ENCODE measurements at places on chromosomes 11 and 22.

GRCh38 chr11:76030968-76031590 lies 175.2 kb downstream of the WNT11 start:
- no peak for DNase-seq

DNA sequence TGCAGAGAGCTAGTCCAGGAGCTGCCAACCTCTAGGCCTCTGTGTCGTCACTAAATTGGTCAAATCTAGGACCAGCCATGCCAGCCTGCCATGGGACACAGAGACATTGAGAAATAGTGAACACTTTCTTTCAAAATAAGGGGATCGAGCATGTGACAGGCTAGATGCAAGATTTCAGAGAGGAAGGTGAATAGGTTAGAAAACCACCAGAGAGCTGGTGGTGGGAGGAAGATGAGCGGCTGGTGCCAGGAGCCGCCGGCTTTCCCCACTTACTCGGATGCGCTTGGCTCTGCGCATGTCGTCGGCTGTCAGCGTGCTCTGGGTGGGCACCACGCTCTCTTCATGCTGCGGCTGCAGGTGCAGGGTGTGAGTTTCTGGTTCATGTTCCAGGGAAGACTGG lies 35.4 kb upstream of the NFRKB start:
- DNase-seq: no peak

DNA sequence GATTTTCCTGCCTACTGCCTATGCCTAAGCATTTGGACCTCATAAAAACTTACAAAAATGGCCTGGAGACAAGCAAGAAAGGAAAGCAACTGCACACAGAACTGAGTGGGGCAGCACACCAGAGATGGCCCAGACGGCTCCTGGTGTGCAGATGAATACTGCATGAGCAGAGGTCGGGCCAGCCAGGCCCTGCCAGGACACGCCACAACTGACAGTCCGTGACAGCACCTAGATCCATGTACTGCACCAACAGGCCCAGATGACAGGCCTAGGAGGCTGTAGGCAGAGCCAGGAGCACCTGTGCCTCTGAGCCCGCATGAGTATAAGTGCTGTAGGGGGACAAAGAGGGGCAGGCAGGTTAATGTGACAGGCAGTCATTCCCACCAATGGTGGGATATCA lies 160.2 kb downstream of the IGLL1 start:
- DNase-seq: no peak

- no peak for DNase-seq
These were observed 422 bp downstream of the GLB1L2 start for GRCh38 chr11:134332189-134332631.

GRCh38 chr11:120432056-120433018 lies 79.2 kb upstream of the GRIK4 start:
- DNase-seq: no peak

- peak; percentile 85 for DNase-seq
These were observed at the start of gene LRRN4CL for GRCh38 chr11:62689421-62690183. Gene LRRN4CL (minus strand): TSS chr11:62689530. CDS start chr11:62688508, 1,022 bp downstream.

DNA sequence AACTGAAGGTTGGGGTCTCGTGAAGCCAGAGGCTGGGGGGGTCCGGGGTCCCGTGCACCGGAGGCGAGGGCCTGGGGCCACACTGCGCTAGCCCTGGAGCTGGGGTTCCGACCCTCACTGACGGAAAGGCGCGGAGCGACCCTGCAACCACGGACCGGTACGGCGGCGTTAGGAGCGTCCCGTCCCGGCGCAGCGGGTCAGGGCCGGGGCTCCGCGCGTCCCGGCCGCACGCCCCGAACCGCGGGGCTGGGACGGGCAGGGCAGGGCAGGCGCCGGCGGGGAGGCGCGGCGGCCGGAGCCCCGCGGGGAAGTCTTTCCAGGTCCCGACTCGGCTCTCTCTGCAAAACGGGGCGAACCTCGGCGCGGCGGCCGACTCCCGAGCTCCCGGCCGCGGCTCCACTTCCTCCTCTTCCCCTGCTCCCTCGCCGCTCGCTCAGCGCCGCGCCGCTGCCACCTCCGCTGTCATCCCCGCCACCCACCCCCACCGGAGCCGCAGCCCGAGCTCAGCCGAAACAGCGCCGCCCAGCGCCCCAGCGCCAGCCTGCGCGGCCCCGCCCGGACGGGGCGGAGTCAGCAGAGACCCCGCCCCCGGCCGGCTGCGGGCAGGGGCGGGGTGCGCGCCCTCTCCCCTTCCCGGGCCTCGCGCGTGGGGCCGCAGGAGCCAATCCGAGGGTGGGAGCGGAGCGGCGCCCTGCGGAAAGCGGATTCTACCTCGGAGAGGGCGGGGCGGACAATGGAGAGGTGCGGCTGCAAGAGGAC lies at the start of gene GDPD5:
GDPD5 (minus strand) TSS at position 509 of the 759 bp plus-strand sequence. CDS start 48,206 bp downstream, outside the sequence.
- DNase-seq: peak; percentile 51

DNA sequence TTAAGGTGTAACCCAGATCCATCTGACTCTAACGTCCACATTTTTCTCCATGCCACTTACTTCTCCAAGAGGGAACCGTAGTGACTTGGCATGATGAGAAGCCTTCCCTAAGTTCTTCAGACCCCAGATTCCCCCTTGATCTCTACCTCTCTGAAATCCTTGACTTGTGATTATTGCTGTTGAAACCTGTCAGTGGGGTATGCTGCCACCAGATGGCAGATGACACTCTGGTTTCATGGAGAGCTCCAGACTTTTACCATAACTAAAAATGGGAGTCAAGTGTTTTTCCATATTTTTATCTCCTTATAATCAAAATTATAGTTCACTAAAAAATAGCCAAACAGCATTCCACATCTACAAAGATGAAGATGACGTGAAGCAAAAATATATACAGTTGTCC lies 504.2 kb downstream of the SOX6 start:
- DNase-seq: no peak

DNA sequence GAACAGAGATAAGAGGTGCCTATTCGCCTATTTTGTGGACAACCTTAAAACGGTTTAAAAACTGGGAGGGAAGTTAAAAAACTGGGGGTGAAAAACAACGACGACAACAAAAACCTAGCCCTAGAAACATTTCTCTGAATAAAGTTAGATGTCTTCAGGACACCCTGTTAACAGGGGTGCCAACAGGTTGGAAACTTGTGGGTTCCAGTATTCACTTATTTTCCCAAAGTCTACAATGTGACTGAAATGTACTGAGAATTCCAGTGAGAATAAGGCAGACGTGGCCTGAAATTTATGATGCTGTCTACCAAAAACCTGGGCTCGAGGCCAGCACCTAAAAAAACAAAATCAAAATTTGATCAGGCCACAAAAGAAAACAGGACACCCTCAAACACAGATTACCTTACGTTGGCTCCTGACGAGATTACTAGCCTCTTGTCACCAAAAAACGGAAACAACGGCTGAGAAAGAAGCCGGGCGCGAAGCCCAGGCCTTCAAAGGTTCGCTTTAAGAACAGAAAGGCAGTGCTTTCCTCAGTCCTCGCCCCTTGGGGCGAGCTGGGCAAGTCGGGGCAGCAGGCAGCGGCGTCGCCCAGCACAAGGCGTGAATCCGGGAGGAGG lies 906 bp downstream of the CCDC90B start:
- DNase-seq: peak; percentile 22

- no peak for DNase-seq
These were observed 30.1 kb upstream of the CECR2 start for GRCh38 chr22:17339095-17339693.

DNA sequence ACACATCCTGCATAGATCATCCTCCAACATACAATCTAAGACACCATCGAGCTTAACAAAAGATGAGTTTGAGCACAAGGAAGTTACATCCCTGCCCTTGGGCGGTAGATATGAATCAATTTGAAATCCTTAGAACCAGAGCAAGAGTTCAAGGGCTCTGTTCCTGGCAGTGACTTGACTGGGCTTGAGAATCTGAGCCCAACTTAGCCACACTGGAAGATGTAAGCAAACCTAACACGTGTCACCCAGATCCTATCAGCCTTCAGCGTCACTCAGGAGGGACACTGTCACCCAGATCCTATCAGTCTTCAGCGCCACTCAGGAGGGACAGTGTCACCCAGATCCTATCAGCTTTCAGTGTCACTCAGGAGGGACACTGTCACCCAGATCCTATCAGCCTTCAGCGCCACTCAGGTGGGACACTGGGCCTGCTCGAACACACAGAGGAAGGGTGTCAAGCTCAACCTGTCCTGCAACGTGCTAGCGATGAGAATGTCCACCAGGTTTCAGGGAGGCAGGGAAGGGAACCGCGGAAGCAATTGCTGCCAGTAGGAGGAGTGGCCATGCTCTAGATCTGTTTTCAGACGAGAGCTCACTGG lies 32.8 kb upstream of the CTSD start:
- no peak for DNase-seq

GRCh38 chr11:12017865-12018453 lies 9.5 kb upstream of the DKK3 start:
- no peak for DNase-seq

DNA sequence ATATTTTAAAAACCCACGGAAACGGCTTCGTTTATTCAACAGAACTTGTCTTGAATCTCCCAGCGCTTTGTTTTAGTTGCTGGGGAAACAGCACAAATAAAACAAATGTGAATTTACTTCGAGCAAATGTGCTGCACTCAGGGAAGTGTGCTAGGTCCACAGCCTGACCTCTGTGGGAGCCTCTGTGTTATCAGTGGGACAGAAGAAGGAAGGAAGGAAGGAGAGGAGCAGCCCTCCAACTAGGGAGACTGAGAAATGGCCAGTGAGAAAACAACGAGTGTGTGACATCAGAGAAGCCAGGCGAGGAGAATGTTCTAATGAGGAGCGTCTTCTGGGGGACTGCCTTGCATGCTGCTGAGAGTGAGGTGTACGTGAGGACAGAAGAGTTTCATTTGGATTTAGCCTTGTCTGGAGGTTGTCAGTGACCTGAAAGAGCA lies 42.7 kb downstream of the PPP6R3 start:
- no peak for DNase-seq

GRCh38 chr11:6333095-6333494 lies 12.8 kb upstream of the CAVIN3 start:
- no peak for DNase-seq

GRCh38 chr11:59615120-59615636 lies 396 bp downstream of the OSBP start:
- no peak for DNase-seq

DNA sequence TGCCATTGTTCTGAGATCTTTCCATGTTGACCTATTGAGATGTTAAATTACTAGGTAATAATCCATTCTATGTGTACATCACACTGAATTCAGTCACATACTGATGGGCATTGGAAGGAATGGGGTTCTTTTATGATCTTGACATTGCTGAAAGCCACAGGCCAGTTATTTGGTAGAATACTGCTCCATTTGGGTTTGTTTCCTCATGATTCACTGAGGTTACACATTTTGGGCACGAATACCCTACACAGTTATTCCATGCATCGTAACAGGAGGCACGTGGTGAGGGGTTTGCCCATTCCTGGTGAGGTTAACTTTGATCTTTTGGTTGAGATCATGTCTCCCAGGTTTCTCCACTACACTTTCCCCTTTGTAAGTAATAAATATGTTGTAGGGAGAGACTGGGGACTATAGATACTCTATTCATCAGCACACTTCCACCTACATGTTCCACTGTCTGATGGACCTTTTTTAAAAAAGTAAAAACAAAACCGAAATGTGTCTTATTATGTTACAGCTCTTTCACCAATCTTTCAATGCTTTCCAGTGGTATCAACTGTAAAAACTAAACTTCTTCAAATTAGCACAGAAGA lies 12.0 kb upstream of the FOLR1 start:
- no peak for DNase-seq

DNA sequence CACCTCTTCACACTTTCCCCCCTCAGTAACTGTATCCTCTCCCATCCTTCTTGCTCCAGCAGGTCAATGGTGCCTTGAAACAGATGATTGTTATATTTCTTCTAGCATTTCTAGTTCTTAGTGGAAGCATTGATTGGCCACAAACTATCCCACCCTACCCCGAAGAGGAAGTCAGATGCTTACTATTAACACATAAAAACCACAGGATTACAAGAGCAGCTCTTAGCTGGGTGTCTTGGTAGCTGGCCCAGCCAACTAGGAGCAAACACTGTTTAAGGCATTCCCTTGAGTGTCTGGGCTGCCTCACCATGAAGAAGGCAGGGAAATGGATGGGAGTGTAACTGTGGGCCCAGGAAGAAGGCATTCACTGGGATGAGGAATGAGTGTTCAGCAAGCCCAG lies 176.6 kb downstream of the GRIK4 start:
- no peak for DNase-seq

GRCh38 chr22:36790648-36791047 lies 14.7 kb upstream of the IFT27 start:
- DNase-seq: no peak

- DNase-seq: no peak
These were observed 5.9 kb upstream of the RNH1 start for GRCh38 chr11:512761-513595.

DNA sequence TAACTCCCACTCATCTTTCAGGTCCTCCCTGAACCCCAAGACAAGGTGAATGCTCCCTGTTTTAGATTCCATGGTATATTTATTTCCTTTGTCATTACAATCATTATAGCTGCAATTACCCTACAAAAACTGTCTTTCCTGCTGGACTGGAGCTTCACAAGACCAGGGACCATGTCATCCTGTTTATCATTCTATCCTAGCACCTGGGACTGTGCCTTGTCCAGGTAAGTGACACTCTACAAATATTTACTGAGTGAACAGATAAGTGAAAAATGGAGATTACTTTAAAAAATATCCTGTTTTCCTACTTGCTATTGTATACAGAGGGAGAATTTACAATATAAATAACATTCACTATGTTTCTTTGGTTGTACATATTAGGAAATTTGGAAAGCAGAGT lies 22.5 kb upstream of the ELF5 start:
- DNase-seq: no peak

DNA sequence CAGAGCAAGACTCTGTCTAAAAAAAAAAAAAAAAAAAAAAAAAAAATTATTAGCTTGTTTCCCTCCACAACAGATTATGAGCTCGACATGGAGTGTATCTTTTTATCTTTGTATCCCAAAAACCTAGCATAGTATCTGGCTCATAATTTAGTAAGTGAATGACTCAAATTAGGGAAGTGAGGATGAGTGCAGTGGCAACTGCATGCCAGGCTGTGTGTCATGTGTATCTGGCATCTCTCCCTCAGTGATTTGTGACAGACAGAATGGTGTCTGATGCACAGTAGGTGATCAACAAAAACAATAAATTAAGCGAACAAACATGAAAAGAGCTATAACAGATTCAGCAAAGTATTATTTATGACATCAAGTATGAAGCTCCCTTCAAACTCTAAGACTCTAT lies 7.2 kb downstream of the STK33 start:
- DNase-seq: no peak

DNA sequence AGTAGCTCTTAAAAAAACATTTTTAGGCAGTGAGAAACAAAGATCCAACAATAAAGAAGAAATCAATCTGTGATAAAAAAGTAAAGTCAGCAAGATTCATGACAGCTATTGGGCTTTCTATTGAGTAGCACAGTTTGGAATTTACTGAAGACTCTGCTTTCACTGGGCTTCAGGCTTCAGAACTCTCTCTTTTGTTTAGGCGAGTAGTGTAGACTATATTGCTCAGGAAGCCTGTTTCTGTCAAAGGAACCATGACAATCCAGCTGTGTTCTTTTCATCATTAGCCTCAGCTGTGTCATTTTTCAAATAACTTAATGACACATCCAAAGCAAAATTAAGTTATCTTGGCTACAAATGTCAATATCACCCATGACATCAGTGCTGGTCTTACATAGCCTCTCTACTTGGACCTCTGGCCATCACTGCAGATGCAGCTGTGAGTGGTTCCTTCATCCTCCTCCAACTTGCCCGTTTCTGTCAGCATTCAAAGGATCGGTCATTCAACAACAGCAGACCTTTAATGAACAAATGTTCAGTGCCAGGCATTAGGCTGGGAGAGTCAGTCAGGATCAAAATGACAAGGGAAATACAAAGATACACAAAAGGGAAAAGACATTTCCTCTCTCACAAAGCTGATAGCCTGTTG lies 332.8 kb upstream of the MTNR1B start:
- no peak for DNase-seq
